HuH-7 (cell line): ENCODE measurements at places on chromosomes 12 and 14.

DNA sequence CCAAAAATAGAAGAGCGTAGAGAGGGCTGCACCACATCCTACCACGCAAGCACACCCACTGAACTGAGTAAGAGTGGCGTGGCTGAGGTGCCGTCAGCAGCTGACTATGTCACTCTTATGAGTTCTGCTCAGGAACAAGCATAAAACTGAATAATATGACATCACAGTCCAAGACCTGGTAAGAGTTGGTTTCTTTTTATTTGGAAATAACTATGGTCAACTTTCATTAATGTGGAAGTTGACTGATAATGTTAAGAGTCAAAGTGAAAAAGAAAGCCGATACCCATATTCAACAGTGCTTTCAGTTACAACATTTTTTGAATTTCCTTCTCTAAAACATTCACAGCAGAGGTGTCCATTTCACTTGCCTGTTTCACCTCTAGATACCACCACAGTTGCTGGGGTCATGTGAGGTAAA is 44.6 kb downstream of the GNS start:
- DNase-seq = no peak

DNA sequence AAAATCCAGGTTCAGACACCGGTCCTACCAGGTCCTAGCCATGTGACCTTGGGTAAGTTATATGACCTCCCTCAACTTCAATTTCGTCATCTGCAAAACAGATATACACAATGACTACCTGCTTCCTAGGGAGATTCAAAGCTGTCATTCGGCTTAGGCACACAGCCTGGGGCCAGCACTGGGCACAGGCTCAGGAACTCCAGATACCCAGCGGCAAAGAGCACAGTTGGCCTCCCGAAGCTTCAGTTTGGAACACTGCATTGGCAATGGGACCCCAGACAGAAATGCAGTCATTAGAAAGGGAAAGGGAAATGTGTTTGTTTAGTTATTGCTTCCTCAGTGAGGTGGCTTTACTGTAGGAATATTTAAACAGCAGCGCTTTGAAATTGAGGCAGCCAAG is 11.4 kb downstream of the PLEKHG6 start:
- no peak for DNase-seq

GRCh38 chr14:100587086-100587762 is at the start of gene BEGAIN:
TSS of gene BEGAIN (minus strand) at chr14:100587417. CDS start at chr14:100587290, 127 bp downstream.
- no peak for DNase-seq

GRCh38 chr14:81222126-81222525 is 1.4 kb upstream of the GTF2A1 start:
- DNase-seq = no peak

- no peak for DNase-seq
Observed at GRCh38 chr14:91997492-91997891, 42.4 kb downstream of the TRIP11 start.

- no peak for DNase-seq
Observed at GRCh38 chr14:61388173-61388975, 67.0 kb downstream of the PRKCH start.

DNA sequence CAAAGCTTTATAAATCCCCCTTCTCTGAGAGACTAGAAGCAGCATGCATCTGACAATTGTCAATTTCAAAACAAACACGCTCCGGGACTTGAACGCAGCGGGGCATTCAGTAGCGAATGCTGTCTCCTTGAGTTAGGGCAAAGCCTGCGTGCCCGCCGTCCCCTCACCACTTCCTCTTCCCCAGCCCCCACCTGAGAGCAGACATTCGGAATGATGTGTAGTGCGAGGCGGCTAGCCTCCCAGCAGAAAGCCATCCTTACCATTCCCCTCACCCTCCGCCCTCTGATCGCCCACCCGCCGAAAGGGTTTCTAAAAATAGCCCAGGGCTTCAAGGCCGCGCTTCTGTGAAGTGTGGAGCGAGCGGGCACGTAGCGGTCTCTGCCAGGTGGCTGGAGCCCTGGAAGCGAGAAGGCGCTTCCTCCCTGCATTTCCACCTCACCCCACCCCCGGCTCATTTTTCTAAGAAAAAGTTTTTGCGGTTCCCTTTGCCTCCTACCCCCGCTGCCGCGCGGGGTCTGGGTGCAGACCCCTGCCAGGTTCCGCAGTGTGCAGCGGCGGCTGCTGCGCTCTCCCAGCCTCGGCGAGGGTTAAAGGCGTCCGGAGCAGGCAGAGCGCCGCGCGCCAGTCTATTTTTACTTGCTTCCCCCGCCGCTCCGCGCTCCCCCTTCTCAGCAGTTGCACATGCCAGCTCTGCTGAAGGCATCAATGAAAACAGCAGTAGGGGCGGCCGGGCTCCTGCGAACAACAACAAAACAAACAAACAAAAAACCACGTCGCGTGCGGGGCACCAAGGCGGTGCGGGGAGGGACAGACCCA is 2.2 kb downstream of the PRMT8 start:
- no peak for DNase-seq

- no peak for DNase-seq
Observed at GRCh38 chr12:21695986-21696385, 38.3 kb upstream of the LDHB start.

DNA sequence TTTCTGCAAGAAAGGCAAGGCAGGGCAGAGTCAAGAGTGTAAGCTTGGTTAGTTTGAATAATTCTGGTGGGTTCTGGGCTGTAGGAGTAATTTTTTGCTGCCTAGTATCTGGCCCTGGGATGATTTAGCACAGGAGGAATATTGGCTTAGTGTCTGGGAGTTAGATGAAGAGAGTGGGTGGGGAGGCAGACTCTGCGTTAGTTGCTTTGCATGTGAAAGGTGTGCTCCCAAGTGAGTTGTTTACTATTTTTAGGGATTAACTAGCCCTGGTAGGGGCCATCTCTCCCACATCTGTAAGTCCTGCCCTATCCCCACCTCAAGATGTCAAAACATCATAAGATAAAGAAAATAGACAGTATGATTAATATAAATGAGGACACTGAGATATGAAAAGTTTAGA is 249.7 kb downstream of the LRIG3 start:
- no peak for DNase-seq

DNA sequence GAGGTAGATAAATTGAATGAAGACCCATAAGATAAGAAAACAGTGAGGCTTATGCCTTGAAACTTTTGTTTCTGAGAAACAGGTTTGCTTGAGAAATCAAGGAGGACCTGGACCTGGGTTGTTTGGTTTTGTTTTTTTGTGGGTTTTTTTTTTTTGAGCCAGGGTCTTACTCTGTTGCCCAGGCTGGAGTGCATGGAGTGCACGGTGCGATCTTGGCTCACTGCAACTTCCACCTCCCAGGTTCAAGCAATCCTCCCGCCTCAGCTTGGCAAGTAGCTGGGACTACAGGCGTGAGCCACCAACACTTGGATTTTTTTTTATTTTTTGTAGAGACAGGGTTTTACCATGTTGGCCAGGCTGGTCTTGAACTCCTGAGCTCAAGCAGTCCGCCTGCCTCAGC is 9.0 kb upstream of the PPTC7 start:
- no peak for DNase-seq

DNA sequence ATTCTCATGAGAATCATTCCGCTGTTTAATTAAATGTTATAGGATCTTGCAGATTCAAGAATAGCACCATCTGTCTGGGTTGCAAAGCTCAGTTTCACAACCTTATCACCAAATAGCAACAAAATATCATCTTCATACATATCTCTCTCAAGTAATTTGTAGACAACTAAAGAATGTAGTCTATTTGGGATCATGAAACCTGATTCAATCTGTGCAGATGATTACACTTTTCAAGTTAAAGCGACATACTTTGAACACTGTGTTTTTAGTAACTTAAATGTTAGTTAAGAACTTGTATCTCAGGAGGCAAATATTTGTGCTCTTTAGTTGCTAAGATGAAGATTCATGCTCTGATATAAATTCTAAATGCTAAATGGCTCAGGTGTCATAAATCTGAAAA is 14.8 kb downstream of the MED13L start:
- no peak for DNase-seq

DNA sequence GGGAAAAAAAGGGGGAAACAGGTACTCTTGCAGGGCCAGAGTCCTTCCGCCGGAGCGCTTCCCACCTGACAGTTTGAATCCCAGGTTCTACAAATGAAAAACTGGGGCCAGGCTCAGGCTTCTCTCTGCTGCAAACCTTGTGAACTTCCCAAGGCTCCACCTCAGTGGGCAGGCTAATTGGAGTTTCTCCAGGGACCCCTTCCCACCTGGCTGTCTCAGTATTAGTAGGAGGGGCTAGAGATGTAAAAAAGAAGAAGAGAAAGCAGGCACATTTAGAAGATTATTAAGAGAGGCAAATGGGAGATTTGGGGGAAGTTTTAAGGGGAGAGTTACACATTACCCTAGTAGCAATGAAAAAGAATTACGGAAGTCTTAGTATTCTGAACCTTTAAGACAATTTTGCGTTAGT is 20.0 kb upstream of the CLEC2D start:
- no peak for DNase-seq

DNA sequence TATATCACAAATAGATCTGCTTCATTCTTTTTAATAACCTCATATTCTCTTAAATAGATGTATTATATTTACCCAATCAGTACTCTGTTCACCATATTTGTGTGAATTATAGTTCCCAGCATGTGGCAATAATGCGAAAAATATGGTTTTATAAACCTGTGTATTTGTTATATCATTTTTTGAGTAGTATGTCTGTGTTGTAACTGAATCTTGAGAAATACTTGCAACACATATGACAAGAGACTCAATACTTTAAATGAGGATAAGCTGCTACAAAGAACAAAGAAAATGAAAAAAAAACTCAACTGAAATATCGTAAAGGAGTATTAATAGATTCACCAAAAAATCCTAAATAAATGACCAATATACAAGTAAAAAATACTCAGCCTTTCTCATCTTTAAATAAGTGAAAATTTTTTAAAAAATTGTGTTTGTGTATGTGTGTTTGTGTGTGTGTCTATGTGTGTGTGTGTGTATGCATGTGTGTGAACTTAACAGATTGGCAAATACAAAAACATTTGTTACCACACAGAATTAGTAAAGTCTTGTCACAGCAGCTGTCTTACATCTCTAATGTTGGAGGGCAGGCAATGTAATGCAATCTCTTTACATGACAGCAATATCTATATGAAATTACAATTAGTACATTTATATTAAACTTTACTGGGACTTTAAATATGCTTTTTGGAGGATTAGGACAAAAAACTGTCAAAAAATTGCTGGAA is 441.9 kb upstream of the MGAT4C start:
- no peak for DNase-seq
